ENCODE measurements at places on chromosomes 3 and 15.

GRCh38 chr3:185724761-185725160, 100.1 kb downstream of the IGF2BP2 start:
- no peak for DNase-seq

DNA sequence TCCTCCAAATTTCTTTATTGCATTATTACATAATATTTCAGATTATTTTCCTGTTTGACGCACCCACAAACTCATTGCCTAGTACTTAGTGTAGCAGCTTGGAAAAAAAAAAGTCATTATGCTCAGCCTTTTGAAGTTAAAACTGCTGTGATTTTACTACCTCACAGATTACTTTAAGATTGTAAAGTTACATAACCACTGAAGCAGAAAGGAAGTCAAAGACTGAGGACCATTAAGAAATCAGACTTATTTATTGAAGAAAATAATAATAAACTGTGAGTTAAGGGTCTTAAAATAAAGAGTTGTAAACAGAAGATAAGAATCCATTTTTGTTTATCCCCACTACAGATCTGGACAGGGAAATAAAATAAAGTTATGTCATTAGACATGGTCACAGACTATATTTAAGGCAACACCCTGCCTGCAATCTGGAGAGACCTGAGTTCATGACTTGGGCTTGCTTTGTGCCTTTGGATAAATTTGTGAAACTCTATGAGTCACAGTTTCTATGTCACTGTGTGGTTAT, 212.1 kb upstream of the ROBO2 start:
- DNase-seq: no peak

DNA sequence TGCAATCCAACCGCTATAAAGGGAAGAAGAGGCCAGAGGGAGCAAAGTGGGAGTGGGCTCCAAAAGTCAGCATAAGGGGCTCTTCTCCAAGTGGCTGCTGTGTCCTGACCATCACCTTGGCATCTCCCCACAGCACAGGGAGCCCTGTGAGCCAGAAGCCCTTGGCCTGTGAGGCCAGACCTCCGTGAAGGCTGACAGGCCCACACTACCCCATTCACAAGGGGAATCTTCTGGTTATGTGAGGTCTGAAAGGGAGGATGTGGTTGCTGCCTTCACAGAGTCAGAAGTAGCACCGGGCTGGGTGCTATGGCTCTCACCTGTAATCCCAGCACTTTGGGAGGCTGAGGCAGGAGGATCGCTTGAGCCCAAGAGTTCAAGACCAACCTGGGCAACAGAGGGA, 2.6 kb upstream of the ULK3 start:
- no peak for DNase-seq

GRCh38 chr3:192409838-192410683, 317.3 kb downstream of the FGF12 start:
- DNase-seq: no peak

DNA sequence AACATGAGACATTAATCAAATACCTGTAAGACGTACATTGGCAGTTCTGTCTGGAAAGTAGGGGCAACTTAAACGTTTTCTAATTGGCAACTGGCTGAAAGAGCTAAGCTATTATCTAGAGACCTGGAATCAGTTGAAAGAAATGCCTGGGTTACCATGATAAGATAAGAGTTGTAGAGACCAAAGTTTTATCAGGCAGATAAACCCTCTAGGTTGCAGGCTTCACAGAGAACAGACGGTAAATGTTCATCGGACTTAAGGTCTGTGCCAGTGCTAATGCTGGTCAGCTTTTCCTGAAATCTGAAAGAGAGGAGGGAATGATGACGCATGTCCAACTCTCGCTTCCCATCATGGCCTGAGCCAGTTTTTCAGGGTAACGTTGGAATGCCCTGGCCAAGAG, 196.2 kb downstream of the ROBO2 start:
- DNase-seq: no peak

- DNase-seq: no peak
Observed at GRCh38 chr3:177058648-177059047, 138.6 kb downstream of the TBL1XR1 start.

DNA sequence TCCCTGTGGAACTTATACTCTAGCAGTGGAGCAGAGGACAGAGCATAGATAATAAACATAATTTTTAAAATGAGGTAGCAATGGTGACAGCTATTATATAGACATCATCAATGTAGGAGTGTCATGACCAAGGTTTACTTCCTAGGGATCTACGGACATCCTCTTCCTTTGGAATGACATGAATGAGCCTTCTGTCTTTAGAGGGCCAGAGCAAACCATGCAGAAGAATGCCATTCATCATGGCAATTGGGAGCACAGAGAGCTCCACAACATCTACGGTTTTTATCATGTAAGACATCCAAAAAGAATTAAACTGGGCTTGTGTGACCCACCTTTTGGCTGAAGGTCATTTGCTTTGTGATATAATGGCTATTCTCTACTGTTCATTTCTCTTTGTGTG, 30.1 kb upstream of the CAPN3 start:
- DNase-seq: no peak

GRCh38 chr3:99810403-99810802, 7.3 kb upstream of the CMSS1 start:
- no peak for DNase-seq

GRCh38 chr3:106191211-106191610, 322.4 kb upstream of the CBLB start:
- DNase-seq: no peak

DNA sequence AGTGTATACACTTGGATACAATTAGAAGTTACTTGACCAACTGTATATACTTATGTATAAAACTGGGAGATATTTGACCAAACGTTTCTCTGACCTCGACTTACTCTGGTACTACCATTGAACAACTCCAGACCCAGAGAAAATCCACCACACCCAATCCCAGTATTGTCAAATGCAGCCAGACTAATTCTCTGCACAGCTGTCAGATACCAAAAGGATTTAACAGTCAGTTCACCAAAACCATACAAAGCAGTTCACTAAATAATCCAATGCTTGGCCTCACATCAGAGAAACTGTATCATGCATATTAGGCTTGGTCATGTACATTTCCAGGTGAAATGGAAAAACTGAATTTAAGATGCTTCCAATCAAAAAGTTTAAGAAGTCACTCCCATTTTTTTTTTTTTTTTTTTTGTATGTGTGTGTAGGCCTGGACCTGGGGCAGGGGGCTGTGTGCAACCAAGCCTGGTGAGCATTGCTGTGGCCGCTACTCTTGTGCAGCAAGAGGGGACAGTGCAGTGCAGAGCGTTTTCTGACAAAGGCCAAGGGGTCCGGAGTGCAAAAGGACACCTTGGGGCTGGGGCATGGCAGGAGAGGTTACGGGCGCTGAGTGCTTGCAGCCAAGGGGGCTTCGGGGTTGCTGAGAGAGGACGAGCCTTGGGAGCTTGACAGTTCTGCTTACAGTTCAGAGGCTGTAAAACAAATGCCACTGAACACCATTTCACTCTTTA, 1.4 kb downstream of the TOMM70 start:
- no peak for DNase-seq

DNA sequence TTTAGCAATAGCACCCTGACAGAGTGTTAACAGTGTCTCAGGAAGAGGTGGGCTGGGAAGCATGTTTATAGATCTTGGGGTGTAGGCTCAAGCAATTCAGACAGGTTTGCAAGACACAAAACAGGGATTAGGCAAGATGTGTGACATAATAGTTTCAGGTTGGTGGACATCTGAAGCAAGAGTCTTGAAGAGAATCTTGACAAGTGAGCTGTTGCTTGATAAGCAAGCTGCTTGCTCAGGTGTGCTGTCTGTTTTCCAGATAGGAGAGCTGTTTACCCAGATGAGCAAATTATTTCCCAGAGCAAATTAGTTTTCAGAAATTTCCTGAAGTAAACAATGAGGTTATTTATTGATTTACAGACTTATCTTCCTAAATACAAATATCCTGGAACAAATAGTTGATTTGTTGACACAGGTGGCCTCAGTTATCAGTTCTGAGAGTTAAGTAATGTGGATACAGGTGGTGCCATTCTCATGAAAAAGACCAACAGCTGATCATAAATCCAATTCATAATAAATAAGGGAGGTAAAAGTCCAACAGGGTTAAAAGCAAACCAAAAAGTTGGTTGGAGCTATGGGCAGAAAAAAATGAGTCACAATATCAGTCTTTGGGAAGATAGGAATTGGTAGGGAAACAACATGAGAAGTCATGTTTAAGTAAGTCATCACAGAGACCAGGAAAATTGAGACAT, 437.3 kb downstream of the TBL1XR1 start:
- no peak for DNase-seq

DNA sequence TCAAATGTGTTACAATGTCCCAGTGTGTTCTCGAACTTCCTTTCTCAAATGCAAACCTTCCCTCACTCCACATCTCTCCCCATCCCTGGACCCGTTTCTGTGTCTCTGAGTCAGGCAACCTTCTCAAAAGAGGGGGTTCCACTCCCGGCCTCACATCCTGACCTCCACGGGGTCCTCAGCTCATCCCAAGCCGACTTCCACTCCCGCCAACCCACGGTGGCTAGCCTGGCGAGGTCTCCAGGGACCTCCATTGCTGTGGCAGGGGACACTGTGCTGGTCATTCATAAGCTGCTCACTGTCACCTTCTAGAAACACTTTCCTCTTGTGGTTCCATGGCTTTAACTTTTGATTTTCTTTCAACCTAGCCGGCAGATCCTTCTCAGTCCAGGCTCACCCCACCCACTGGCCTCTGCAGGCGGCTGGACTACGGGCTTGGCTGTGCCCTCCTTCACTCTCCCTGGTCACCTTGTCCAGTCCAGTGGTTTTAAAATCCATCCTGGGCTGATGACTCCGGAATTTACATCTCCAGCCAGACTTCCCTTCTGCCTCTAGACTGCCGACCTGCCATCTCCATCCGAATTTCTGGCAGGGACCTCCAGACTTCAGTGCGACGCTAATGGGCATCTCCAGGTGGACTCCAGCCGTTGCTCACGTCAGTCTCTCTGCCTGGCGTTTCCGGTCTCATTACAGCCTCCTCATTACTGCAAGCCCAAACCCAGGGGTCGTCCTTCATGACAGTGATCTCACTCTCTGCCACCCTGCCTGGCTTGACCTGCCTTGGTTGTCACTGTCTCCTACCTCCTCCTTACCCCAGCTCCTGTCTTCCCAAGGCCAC, 20.0 kb downstream of the ABTB1 start:
- no peak for DNase-seq

DNA sequence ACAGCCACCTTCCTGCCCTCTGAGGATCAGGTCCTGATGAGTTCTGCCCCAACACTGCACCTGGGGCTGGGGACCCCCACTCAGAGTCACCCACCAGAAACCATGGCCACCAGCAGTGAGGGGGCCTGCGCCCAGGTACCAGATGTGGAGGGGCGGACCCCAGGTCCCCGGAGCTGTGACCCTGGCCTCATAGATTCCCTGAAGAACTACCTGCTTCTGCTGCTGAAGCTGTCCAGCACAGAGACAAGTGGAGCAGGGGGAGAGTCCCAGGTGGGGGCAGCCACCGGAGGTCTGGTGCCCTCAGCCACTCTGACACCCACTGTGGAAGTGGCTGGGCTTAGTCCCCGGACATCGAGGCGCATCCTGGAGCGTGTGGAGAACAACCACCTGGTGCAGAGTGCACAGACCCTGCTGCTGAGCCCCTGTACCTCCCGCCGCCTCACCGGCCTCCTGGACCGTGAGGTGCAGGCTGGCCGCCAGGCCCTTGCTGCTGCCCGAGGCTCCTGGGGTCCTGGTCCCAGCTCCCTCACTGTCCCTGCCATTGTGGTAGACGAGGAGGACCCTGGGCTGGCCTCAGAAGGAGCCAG, 27.0 kb upstream of the SLC28A1 start:
- no peak for DNase-seq

- no peak for DNase-seq
Observed at GRCh38 chr15:29589975-29590374, 232.3 kb downstream of the TJP1 start.

DNA sequence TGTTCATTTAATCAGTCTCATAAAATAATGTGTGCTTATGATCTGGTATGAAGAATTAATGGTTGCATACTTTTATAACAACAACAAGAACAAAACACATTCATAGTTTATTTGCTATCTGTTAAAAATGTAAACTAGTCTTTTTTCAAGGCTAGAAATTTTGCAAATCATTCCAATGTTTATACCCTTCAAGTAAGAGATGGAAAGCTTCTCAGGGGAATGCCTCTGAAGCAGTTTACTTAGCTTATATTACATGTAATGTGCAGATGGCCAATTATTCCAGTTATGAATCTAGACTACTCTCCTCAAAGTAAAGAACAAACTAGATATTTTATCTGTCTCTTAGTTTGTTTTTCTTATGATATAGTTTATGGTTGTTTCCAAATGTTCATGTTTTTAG, 575.4 kb downstream of the NAALADL2 start:
- no peak for DNase-seq

DNA sequence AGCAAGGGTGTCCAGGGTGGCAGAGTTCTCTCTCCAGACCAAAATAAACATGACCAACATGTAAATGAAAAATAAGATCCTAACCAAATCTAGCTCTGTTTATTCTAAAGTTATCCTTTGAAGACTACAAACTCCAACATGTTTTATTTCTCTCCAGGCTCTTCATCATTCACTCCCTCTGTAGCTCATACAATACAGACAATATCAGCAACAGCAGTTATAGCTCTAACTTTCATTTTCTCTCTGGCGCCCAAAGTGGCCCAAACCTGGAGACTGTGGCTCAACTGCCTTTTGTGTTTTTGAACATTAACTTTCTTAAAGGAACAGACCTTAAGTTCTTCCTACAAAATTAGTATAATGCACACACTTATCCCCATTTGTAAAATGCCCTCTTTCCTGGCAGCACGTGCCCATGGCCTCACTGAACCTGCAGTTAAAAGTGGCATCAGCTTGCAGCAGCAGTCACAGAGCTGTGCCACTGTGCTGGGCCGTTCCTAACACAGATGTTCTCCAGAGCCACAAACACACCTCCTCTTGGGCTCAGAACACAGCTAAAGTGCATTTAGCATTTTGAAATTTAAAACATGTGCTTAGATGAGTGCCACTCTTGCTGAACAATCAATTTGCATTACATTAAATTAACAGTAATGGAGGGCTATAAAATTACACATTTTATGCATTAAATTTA, 91.9 kb downstream of the RORA start:
- DNase-seq: no peak

GRCh38 chr3:134998158-134998557, 203.1 kb downstream of the EPHB1 start:
- DNase-seq: no peak

DNA sequence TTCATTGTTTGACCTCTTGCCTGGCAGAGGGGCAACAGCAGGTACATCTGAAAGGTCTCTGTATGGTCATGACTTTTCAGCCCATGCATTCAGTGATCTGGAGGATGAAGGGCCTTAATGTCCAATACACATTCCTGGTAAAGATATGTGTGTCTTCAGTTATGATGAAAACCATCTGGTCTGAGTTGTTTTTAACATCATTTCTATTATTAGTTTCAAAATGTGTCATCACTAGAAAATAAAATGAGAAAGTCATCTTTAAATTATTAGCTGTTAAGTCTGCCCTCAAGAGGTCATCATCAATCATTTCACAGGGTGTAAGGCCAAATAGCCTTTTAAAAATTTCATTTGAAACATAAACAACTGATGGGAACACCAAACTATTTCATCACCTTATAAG, 92.1 kb upstream of the PLSCR4 start:
- DNase-seq: no peak

DNA sequence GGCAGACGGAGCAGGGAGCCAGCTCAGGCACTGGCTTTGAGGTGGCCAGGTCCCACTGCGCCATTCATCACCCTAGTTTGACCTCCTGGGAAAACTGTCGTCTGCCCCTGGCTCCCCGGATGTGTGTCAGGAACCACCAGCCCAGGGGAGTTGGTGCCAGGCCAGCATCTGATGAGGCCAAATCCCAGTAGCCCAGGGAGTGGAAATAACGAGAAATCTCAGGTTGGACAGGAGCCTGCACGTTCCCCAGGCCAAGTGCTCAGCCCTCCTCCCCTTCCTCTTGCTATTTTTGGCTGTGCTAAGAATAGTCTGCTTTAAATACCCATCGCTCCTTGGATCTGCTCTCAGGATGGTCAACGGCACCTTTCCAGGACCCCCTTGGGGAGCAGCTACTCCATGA, 93.1 kb upstream of the RPL32 start:
- no peak for DNase-seq

Measured in activated CD8-positive, alpha-beta memory T cell treated with anti-CD3 and anti-CD28 coated beads, Interleukin-2, amount 50 U/mL, for 4 hours (primary cell).